Suppressor macrophage treated with lipopolysaccharide for 4 hours (primary cell): ENCODE measurements at places on chromosomes 1 and 21.

DNA sequence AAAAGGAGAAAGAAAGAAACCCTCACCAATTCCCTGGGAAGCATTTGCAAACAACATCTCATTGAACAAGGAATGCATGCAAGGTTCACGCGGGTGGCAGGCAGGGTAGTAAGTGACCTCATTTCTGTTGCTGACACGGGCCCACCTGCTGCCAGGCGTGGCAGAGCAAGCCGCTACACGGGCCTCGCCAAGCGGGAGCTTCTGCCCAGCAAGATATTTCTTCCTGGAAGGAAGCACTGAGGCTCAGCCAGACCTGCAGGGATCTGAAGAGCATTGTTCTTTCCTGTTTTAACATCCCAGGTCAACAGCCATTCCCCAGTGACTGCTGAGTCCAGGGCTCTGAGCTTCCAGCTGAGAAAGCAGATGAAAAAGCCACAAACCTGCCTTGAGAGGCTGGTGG, 91.9 kb upstream of the IGSF21 start:
- no peak for DNase-seq

DNA sequence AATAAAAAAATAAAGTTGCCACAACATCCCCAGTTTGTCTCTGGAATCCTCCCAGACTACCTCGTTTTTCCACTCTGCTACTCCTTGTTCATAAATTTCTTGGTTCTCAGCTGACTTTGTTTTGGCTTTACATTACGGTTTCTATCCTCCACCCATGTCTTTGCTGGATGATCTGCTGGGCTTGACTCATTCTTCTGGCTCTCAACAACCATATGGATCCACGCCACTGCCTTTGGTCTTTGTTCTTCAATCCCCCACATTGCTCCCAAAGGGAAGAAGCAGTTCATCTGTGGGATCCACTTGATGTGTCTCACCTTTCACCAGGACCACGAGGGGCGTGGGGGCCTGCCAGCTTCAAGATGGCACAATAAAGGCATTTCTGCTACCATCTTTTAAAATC, 67.1 kb upstream of the NBL1 start:
- DNase-seq: no peak

DNA sequence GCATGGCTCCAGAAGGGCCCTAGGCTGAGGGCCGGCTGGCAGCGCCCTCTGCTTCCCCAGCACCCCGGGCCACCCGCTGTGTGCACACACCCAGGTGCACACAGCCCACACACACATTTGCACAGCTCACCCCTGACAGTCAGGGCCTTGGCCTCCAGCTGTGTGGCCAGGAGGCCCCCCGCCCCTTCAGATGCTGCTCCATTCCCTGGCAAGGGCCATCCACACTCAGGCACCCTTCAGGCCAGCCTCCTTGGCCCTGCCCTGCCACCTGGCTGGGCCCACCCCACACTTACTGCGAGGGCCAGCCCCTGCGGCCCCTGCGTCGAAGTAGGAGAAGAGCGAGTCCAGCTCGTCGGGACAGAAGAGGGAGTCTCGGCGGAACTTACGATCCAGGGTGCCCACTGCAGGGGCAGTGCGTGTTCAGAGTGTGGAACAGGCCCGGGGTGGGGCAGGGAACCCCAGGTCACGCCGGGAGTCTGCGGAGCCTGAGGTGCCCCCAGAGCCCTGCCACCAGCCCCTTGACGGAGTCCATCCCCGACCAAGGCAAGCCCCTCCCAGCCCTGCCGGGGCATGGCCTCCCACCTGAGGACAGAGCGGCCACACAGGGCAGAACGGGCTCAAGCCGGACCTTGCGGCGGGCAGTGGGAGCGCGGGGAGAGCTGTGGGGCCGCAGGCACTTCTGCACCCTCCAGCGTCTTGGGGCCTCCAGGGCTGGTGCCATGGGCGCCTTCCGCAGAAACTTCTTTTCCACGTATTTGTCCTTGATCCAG, 12.4 kb downstream of the ACAP3 start:
- no peak for DNase-seq

GRCh38 chr1:193368302-193368701, 181.9 kb upstream of the B3GALT2 start:
- DNase-seq: peak; percentile 43

DNA sequence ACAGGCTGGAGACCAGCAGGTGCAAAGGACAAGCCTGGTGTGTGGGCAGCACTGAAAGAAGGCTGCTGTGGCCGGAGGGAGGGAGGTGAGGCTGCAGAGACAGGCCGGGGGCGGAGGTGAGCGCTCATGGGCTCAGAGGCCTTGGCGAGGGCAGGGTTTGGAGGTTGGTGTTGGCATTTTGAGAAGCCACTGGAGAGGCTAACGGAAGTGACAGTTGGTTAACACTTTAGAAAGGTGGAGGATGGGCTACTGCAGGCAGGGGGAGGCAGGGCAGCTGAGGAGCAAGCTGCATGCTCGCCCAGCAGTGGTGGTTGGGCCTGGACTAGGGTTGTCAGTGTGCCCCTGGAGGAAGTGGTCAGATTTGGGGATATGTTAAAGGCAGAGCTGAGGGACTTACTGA, 37.5 kb downstream of the QSOX1 start:
- DNase-seq: no peak
